ENCODE measurements at places on chromosomes 3 and 15.
A peak's percentile ranks its signal among the peaks of the same experiment; 100 is the strongest.

- no peak for DNase-seq
Observed at GRCh38 chr15:33837294-33837693, 131.0 kb upstream of the CHRM5 start.

DNA sequence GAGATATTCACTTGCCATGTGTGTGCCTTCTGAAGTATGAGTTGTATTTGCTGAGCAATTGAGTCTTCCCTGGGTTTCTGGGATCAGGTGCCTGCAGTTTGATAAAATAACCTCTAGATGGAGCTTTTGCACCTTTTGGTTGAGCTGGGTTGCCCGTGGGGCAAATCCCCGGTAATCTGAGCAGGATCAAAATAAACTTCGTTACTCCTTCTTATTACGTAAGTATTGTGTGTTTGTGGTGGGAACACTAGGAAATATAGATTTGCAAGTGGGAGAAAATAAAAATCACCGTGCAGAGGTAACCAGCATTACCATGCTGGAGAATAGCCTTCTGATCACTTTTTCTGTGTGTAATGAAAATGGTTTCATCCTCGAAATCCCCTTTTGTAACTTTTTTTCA lies 277.4 kb upstream of the NR2E3 start:
- DNase-seq = no peak

- no peak for DNase-seq
Observed at GRCh38 chr3:66322436-66322835, 101.6 kb downstream of the SLC25A26 start.

- no peak for DNase-seq
Observed at GRCh38 chr3:195203606-195204005, 67.4 kb downstream of the XXYLT1 start.

DNA sequence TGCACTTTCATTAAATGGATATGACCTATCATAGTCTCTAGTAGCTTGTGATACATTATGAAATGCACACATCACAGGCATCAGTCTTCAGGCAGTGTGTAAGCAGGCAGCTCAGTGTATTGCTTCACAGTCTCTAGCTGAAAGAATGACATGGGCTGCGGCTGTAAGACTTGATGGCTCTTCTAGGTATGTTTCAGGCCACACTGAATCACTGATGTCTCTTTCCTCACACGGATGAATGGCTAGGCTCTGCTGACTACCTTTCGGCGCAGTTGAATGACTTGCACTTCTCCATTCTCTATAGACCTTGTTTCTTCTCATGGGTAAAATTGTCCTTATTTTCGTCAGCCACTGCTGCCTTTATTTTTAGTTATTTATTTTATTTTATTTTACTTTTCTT lies 15.4 kb downstream of the APH1B start:
- DNase-seq = peak; percentile 66

GRCh38 chr3:134364061-134364935 lies 9.9 kb downstream of the AMOTL2 start:
- DNase-seq = no peak

- no peak for DNase-seq
Observed at GRCh38 chr15:40590667-40591050, 3.4 kb upstream of the KNL1 start.

GRCh38 chr3:162072656-162073164 lies 576.1 kb downstream of the OTOL1 start:
- DNase-seq = no peak

DNA sequence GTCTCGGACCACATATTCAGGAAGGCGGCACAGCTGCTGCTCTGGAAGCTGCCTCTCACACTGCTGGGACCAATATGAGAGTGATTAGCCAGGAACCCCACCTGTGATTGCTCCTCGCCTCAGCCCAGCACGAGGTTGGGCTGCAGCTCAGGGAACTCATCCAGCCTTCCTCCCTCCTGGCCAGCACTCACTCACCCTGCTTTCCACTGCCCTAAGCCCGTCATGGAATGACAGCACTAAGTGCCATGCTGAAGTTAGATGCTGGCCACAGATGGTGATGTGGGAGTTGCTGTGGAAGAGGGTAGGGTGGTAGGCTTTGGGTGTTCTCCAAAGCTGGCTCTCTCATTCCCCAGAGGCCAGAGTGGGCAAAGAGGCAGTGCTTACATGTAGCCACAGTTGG lies 7.3 kb downstream of the MST1R start:
- no peak for DNase-seq

DNA sequence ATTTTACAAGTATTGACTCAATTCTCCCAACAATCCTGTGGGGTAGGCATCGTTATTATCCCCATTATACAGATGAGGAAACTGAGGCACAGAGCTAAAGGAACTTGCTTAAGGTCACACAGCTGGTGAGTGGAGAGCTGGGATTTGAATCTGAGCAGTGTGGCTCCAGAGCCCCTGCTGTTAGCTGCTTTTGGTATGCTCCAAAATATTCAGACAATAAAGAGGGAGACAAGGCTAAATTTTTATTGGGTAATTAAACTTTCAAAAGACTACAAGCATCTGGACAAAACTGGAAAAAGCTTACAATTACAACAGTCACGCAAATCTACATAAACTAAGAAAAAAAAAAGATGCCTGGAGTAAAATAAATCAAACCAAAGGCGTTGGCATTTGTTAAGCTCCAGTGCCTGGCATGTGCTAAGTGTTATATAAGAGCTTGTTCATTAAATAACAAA lies 27.7 kb downstream of the CCDC13 start:
- no peak for DNase-seq

DNA sequence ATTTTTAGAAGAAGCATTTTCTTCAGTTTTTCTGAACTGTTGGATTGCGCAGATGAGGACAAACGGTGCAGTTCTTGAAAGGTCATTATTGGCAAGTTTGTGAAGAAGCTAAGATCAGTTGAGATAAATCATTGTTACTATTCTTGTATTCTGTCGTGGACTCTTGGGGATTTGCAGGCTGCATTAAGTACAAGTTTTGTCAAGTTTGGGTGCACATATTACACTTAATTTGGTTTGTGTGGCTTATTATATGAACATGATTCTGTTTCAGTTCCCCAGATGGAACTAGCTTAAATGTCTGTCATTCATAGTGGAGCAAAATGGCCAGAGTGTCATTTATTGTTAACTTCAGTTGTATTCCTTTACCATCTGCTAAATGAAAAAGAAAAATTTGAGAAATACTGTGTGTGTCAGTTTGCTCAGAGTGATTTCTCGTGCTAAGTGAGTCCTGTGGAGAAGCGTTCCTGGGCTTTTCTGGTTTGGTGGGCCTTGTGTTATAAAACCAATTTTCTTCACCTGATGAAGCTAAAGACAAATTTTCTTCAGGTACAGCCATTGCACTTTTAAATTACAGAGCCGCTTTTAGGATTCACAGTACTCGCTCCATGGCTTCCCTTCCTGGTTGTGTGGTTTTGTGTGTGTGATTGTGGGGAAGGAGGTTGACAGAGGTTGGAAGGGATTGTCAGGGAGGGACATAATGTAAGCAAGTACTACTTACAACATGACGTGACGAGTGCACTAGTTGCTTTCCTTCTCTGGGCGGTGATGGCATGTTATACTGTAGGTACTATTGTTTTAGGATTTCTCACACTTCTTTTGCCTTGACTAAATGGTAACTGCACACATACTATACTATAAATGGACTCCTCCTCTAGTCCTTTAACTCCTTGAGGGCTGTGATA lies 1.7 kb downstream of the AKAP13 start:
- no peak for DNase-seq

DNA sequence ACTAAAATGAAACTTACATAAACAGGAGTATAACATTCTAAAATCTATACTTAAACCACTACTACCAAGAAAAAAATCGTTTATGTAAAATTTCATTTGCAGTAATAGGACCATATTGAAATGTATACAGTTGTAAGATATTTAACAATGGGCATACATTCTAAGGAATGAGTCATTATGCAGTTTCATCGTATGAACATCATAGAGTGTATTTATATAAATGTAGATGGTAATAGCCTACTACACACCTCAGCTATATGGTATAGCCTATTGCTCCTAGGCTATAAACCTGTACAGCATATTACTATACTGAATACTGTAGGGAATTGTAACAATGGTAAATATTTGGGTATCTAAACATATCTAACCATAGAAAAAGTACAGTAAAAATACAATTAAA lies 79.5 kb downstream of the DPH6 start:
- DNase-seq = no peak

DNA sequence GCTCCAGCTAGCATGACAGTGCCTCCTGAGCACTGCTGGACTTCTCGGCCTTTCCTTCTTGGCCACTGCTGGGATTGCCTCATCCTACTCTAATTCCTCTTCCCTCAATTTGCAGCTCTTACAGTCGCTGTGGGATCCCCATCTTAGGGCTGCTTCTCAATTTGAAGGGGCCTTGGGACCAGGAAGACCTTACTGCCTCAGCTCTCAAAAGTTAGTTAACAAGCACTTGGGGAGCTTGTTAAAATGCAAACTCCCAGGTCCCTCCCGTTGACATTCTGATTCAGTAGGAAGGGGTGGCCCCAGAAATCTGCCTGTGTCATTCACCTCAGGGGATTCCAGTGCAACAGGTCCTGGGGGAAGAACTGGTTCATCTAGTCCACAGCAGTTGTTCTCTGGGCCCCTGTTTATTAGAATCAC lies 14.8 kb downstream of the BDH1 start:
- DNase-seq = no peak

- DNase-seq = no peak
Observed at GRCh38 chr3:71903112-71903495, 118.2 kb upstream of the PROK2 start.

DNA sequence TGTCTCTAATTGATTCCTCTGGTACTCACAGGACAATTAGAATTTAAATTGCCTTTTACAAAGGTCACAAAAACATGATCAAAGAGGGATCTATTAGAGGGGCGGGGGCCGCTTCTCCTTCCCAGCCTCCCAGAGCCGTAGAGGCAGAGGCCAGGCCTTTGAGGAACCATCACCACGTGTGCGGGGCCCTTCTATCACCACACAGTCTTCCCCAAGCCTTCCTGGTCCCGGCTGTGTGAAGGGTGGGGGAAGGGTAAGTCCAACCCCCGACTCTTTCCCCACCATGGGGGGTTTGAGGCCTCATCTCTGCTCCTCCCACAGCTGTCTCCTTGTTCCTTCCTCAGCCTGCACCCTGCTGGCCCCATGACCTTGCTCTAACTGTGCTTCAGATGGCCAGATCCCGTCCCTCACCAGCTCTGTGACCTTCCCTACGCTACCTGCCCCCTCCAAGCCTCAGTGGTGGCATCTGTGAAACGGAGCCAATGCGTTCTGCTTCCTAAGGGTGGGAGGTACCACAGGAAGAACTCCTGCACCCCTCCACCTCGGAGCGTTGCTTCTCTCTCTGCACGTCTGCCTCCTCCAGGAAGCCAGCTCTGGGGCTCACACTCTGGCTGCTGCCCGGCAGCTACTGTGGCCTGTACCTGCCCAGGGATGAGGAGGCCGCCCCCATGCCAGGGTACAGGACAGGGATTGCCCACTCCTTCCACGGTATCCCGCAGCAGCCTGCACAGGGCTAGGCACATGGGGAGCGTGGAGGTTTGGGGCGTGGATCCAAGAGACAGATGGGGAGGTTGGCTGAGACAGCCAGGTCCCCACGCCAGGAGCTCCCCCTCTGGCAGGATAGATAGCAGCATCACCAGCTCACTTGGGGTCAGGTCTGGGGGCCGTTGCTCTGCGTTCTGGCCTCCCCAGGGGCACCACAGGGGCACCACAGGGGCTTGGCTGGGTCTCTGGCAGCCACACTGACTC lies 83.8 kb downstream of the LINGO1 start:
- no peak for DNase-seq

- DNase-seq = no peak
Observed at GRCh38 chr15:63194880-63195568, 5.6 kb downstream of the RAB8B start.

GRCh38 chr15:25362545-25362944 lies 76.3 kb downstream of the UBE3A start:
- no peak for DNase-seq

- DNase-seq = no peak
Observed at GRCh38 chr3:87550892-87551291, 274.5 kb upstream of the POU1F1 start.

Data from GM06990 (cell line).